NCI-H1417 treated with DMSO at 0.1 percent for 48 hours (cell line): ENCODE measurements at places on chromosomes 4 and X.

DNA sequence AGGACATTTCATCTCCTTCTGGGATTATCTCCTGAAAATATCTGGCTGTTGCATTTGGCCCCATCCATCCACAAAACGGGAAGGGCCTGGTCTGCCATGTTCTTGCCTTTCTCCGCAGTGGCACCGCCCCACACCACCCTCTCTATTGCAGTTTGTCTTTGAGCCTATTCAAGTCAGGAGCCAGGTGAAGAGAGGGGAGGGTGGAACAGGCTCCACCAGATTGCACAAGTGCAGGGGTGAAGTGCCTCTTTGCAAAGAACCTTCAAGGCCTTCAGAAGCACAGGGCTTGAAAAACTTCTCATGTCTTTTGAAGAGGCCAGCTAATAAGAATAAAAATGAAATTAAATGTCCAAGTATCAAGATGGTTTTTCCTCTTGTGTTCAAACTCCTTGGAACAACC is 28.7 kb downstream of the RS1 start:
- no peak for DNase-seq

- no peak for DNase-seq
These were observed 36.0 kb downstream of the RTL9 start for GRCh38 chrX:110394651-110395050.

- DNase-seq = no peak
These were observed 8.1 kb downstream of the RP2 start for GRCh38 chrX:46844913-46845312.

- DNase-seq = no peak
These were observed 180.8 kb downstream of the SPRY1 start for GRCh38 chr4:123577225-123577906.

DNA sequence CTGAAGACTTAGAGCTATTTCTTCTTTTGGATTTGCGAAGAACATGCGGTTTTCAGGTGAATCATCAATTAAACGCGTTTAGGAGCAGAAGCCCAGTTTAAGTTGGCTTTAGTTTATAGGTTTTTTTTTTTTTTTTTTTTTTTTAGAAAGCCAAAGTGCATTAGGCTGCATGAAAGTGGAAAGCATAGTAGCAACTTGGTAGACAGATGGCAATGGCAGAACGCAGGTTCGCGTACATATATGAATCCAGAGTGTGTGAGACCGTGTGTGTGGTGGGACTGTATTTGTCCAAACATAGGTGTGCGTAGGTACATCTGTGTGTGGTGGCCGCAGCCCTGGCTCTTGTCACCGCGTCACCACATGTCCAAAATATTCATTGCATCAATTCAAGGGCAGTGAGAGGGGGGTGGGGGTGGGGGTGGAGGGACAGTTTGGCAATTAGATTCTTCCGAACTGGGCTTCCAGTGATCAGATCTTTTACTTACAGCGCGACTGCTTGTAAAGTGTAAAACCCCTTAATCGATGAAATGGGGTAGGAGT is 901 bp downstream of the JADE1 start:
- DNase-seq = no peak
